ENCODE measurements at places on chromosomes 4 and X. TPM values are rescaled to one million over a fixed set of nuclear protein-coding genes. Genes with fewer than 3 reads are reported as not detected.

PCSK1N gene
- 19.0 TPM for total RNA-seq

C4orf36 gene
- not detected for total RNA-seq

HSPA4L gene
- total RNA-seq = 2.6 TPM

OPHN1 gene
- total RNA-seq = 3.9 TPM

MYOZ2 gene
- not detected for total RNA-seq

TCEANC gene
- 3.3 TPM for total RNA-seq

TEX13D gene
- not detected for total RNA-seq

OCIAD2 gene
- total RNA-seq = 53.4 TPM

STOX2 gene
- 3.5 TPM for total RNA-seq

FNIP2 gene
- 36.8 TPM for total RNA-seq

POU3F4 gene
- total RNA-seq = not detected

NAP1L3 gene
- 0.35 TPM for total RNA-seq

CSAG2 gene
- not detected for total RNA-seq

TEX13C gene
- not detected for total RNA-seq

AFM gene
- total RNA-seq = not detected

LYAR gene
- total RNA-seq = 6.3 TPM

ERCC6L gene
- 0.76 TPM for total RNA-seq

SPANXA1 gene
- total RNA-seq = not detected

FAM184B gene
- not detected for total RNA-seq

PDHA2 gene
- not detected for total RNA-seq

ZXDA gene
- total RNA-seq = 5.8 TPM

PCDH7 gene
- 42.1 TPM for total RNA-seq

CT55 gene
- total RNA-seq = not detected

SYTL5 gene
- total RNA-seq = 7.5 TPM
